ENCODE measurements at places on chromosomes 3 and 15.

GRCh38 chr3:135041601-135042000 is 246.5 kb downstream of the EPHB1 start:
- DNase-seq: no peak

- no peak for DNase-seq
Observed at GRCh38 chr15:78455749-78456148, 17.7 kb downstream of the IREB2 start.

DNA sequence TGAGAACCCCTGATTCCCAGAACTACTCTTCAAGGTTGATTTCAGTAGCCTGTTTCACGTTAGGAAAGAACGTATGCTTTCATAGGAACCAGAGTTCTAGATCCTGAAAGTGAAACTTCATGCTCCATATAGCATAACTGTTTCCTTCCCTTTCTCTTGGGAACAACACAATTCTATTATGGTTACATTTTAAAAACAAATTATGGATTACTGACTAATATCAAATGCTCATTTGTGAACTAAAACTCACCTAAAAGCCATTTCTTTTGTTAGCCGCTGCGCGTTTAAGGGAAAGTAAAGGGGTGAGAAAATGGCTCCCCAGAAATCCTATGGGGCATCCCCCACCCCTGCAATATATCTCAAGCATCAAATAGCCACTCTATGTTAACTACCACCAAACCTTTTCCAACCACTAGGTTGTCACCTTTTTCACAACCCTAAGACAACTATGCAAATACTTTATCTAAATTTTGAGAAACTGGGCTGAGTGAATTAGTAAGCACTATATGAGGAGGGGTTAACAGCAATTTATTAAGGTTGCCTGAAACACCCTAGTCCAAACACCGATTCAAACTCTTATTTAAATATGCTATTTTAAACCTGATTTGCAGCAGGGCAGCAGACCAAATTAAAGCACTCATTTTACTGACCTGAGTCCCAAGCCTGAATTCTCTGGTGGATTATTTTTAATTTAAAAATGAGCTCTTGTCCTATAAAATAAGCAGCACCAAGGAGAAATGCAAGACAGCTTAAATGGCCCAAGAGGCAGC is 2.4 kb downstream of the SIAH2 start:
- DNase-seq: no peak

DNA sequence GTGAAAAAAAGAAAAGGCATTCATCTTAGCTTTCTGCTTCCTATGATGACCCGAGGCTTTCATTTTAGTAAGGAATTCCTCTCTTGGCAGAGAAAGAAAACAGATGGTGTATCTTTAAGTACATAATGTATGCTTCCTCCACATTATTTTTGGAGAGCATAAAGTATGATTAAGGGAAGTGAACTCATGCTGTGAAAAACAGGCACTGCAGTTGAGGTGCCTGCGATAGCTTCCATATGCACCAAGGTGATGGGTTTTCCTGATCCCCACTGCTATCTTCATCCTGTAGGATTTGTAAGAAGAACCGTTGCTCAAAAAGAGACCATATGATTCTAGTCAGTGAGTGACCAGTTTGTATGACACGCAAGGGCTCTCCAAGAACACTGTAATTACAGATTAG is 411.5 kb upstream of the MCTP2 start:
- no peak for DNase-seq

DNA sequence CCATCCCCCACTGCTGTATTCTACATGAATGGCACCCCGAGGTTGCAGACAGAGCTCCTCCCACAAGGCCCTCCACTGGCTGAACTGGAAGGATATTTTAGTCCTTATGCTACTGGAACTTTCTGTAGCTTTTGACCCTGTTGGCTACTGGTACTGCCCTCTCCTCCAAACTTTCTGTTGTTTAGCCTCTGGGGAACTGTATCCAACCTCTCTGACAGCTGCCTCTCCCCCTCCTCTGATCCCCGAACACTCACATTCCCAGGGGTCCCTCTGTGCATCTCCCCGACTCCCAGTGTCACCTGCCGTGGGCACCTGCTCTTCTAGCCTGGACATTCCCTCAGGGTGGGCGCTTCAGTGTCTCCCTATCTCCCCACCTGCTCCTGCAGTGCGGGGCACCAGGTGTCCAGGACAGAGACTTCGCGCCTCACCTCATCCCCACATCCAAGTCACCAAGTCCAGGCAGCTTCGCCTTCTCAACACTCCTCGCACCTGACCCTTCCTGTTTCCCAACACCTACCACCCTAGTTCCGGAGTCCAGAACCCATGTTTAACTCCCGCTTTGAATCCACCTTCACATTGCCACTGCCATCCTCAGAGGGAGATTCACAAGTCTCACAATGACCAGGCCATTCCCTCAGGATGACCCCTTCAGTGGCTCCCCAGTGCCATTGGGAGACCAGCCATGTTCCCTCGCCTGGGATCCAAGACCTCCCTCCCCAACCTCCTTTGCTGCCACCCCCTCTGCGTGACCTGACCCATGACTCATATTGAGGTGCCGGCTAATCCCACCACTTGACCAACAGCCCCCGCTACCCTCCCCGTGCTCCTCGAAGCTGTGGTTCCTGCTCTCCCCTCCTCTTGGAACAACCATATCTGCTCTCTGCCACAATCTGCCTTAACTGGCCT is 34.2 kb downstream of the BDH1 start:
- DNase-seq: no peak

- no peak for DNase-seq
Observed at GRCh38 chr3:173983343-173983742, 585.8 kb downstream of the NLGN1 start.

DNA sequence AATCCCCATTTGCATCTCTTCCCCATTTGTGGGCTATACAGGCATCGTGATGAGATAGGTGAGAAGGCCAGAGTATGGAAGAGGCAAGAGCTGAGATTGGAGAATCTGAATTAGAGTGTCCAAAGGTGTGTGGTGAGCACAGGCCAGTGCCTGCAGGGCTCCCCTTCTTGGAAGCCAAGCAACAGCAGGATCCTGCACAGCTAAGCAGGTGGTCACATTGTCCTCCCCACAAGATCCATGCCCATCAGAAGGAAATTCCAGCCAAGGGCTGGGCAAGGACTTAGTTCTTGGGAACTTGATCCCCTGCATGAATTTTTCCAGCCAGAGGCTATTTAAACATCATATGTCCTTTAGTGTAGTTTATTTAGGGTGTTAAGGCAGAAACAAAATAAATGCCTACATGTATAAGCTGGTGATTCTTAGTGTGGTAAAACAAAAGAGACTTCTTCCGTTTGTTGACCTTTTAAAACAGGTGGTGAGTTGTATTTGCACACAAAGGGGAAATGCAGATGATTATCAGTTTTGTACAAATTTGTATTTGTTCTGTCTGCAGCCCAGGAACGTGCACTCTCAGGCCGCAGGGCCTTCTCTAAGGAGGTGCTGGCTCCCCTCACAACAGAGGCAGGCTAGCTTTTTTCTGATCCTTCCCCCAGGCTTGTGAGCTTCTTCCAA is 110.2 kb downstream of the PLCL2 start:
- DNase-seq: no peak

DNA sequence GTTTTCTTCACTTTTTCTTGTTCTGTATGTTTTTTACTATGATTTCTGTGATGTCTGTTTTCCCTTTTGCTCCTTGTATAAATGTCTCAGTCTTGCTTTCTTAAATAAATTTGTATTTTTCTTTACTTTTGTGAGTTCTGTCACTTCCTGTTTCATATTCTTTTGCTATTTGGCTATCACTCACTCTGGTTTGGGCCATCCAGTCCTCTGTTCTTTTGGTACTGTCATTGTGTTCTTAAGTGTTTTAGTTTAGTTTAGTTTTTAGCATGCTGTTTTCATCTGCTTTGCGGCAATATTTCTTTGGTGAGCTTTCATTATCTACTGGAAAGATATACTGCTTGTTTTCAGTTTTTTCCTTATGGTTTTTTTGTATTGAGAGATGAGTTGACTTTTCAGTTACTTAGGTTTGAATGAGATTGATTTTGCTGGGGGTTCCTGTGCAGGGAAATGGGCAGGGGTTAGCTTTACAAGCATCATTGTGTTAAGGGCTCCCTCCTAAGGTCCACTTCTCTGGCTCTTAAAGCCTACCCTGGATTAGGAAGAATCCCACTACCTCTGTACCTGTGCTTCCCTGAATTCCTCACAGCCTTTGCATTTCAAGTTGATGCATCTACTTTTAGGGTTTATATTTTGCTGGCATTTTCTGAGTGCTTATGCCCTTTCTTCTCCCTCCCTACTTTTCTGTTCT is 35.1 kb downstream of the PDCD6IP start:
- DNase-seq: no peak

DNA sequence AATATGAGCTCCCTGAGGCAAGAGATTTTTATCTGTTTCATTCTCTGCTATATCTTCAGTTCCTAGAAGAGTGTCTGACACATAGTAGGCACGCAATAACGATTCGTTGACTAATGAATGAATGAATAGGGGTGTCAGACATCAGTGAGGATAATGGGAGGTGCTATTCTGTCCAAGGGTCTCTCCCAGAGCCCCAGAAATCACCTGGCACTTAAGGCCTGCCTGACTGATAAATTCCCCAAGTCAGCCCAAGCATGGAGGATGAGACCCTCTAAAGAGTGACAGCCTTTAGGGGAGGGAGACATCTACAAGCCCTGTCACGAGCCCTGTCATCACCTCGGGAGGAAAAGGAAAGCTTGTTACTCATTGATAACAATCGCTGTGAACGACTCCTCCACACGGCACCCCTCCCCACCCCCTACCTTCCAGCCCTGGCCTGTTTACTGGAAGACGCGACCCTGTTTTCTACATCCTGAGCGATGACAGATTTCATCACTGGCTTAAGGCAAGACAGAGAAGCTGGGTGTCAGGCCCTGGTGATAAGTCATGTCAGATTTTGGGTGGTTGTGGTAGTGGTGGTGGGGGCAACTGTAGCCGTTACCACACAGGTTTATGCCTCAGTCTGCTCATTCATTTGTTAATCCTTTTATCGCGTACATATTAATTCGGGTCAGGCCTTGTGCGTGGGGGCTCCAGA is 23.1 kb downstream of the BHLHE40 start:
- no peak for DNase-seq

DNA sequence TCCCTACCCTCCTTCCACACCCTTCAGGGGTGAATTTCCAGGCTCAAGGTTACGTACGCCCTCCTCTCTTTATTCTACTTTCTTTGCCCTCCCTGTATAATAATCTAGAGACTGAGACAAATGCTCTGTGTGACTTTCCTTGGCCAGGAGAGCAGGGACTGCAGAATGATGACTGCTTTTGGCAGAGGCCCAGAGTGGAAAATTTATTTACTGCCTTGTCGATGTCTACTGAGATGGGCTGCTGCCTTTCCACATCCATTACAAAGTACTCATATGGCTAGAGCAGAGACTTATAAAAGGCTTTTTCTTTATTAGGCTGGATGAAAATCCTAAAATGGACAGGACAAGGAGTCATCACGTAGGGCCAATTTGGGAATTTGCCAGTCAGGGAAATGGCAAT is 576.2 kb downstream of the TUSC7 start:
- DNase-seq: no peak

DNA sequence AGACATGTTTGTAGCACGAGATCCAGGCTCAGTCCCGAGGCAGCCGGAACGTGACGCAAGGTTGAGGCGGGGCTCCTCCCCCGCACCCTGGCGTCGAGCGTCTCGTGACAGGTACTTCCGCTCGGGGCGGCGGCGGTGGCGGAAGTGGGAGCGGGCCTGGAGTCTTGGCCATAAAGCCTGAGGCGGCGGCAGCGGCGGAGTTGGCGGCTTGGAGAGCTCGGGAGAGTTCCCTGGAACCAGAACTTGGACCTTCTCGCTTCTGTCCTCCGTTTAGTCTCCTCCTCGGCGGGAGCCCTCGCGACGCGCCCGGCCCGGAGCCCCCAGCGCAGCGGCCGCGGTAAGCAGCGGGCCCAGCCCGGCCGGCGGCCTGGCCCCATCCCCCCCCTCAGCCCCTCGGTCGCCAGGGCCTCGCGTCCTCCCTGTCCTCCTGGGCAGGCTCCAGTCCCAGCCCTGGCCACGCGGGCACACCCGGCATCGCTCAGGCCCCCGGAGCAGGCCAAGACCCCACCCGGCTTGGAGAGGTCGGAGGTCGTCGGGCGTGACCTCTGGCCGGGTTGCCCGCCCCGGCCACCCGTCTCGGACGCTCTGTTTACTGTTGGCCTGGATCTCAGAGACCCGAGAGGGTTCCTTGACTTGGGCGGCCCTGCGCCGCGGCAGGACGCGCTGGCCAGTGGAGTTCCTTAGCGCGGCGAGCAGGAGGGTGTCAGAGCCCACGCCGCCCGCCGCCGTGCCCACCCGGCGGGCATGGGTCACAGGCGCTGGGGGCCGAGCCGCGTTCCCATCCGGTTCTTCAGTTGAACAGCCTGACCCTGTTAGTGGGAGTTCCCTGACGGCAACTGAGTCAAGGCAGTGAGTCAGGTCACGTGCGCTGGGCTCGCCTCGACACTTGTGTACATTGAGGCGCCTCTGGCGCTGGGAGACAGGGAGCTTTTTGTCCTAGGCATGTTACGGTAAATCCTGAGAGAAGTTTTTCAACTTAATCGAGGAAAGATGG is at the start of gene RAB7A:
Gene RAB7A (plus strand): TSS at position 161 of the 994 bp plus-strand sequence. CDS start 69,185 bp downstream, outside the sequence.
- peak; percentile 91 for DNase-seq

- DNase-seq: no peak
Observed at GRCh38 chr3:151305060-151305774, 11.4 kb downstream of the GPR87 start.

- no peak for DNase-seq
Observed at GRCh38 chr15:38868326-38869114, 303.9 kb upstream of the RASGRP1 start.

GRCh38 chr3:127097072-127097405 is 95.9 kb upstream of the PRR23E start:
- no peak for DNase-seq

- DNase-seq: no peak
Observed at GRCh38 chr15:88115486-88116152, 140.9 kb downstream of the NTRK3 start.

DNA sequence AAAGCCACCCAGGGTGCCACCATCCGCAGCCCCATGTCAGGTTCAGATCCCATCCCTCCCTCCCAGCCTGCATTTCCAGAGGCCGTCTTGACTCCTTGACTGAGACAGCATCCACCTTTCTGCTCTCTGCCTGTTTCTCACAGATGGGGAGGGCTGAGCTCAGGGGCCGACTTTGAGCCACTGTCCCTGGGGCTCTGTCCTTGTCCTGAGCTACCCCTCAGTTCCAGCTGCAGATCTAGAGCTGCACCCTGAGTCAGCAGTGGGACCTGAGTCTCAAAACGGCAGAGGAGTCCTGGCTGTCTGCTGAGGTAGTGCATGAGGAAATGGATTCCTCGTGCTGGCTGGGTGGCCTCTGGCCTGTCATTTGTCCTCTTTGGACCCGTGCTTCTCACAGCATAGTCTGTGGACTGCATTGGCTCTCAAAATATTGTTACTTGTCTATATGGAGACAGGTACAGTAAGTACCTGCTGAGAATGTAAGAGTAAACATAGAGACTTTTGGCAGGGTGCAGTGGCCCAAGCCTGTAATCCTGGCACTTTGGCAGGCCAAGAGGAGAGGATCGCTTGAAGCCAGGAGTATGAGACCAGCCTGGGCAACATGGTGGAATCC is 22.3 kb downstream of the RPLP1 start:
- DNase-seq: no peak

DNA sequence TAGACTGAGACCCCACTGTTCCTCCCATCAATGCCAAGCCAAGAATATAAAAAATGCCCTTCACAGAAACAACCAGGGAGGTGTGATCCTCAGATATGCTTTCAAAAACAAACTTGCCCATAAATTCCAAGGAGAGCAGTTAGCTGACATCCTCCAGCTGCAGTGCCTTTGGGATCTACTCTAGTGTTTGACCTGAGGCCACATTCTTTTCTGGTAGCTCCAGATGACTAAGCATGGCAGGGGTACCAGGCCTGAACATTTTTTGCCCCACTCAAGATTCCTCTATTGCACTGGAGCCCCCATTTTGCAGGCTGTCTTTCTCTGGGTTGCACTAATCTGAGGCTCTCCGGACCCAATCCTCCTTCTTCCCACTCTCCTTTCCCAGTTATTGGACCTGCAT is 27.9 kb upstream of the ACP3 start:
- no peak for DNase-seq
